Heart left ventricle (tissue), 16 donors: ENCODE measurements at places on chromosomes 13 and 19. TPM values are rescaled to one million over a fixed set of nuclear protein-coding genes. Genes with fewer than 3 reads are reported as not detected.
A peak's percentile ranks its signal among the peaks of the same experiment; 100 is the strongest.

FCGBP gene
- 12.0 TPM for total RNA-seq

OR7C1 gene
- not detected for total RNA-seq

SYCN gene
- not detected for total RNA-seq

SHISA7 gene
- total RNA-seq, result not detected

ZIC2 gene
- total RNA-seq, result not detected

ATCAY gene
- not detected for total RNA-seq

TEX26 gene
- not detected for total RNA-seq

TEX101 gene
- total RNA-seq, result not detected

EID2 gene
- total RNA-seq, result 11.4 TPM

USPL1 gene
- 10.2 TPM for total RNA-seq

ZNF175 gene
- 9.8 TPM for total RNA-seq

MYPOP gene
- 12.7 TPM for total RNA-seq

DNA sequence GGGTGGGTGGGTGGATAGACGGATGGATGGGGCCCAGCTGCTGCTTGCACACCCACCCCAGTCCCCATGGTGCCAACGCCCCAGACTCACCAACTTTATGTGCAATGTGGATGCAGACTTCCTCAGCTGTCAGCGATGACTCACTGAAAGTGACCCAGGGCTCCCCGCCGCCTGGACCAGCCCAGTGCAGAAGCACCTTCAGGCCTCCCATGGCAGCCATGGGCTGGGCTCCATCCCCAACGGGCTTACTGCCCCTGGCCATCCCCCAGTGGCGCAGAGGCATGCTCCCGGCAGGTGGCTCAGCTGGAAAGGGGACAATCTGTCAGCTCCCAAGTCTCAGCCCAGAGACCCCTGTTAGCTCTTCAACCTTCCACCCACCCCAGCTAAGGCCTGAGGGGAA lies 2.2 kb downstream of the TYK2 start:
- H3K4me3 ChIP-seq, result no peak overlapping the region
- H3K4me1 ChIP-seq, result peaks cover 11% of the 10 kb centered on the region
- H3K36me3 ChIP-seq, result peaks cover 30% of the 10 kb centered on the region
- DNase-seq, result no peak
- no peaks in the 10 kb centered on the region for H3K27me3 ChIP-seq

GRCh38 chr19:39937787-39938186 lies 3.4 kb upstream of the FCGBP start:
- H3K27me3 ChIP-seq, result peaks cover 4% of the 10 kb centered on the region
- no peaks in the 10 kb centered on the region for H3K36me3 ChIP-seq
- no peak overlapping the region for H3K27ac ChIP-seq
- no peak for DNase-seq
- no peaks in the 10 kb centered on the region for H3K4me1 ChIP-seq
- H3K4me3 ChIP-seq, result no peak overlapping the region

- no peaks in the 10 kb centered on the region for H3K36me3 ChIP-seq
- DNase-seq, result no peak
- H3K27ac ChIP-seq, result no peak overlapping the region
- peaks cover 9% of the 10 kb centered on the region for H3K4me1 ChIP-seq
- H3K4me3 ChIP-seq, result no peak overlapping the region
Observed at GRCh38 chr19:50729894-50730293, 6.7 kb downstream of the CLEC11A start.

DNA sequence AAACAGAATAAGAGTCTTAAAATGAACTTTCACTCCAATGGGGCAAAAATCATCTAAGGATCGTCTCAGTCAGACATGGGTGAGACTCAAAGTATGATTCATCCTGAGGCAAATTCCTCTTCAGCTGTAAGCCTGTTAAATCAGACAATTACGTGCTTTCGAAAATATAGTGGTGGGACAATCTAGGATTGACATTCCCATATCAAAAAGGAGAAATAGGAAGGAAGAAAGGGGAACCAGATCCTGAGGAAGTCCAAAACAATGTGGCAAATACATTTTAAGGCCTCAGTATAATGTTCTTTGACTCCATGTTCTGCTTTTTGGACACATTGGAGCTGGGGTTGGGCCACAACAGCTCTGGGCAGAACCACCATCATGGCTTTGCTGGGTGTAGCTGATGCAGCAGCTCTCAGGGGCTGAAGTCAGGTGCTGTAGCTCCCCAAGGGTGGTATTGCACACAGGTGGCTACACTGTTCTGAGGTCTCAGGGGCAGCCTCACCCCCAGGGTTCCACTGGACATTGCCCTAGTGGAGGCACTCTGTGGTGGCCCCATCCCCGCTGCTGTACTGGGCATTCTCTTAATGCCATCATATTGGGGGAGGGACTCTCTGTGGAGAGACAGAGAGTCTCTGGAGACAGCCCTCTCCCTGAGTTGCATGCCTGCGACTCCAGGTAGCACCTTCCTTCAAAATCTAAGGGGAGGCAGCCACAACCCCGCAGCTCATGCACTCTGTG lies 5.7 kb upstream of the FPR3 start:
- no peak overlapping the region for H3K4me3 ChIP-seq
- DNase-seq, result no peak
- no peak overlapping the region for H3K27ac ChIP-seq
- H3K36me3 ChIP-seq, result no peaks in the 10 kb centered on the region

DNA sequence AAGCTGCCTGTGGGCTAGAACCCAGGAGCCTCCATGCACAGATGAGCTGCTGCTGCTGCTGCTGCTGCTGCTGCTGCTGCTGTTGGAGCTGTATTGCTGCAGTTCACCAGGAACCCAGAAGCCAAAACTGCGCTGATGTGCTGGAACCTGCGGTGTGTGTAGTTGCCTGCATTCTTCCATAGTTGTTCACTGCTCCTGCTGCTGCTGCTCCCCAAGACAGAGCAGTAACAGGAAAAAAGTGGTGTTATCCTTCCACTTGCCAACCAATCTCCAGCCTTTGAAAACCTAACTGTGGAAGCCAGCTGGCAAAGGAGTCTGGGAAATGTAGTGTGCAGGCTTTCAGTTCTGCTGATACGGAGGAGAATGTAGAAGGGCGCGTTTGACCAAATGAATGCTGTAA lies 37.9 kb downstream of the ARHGAP35 start:
- no peaks in the 10 kb centered on the region for H3K27me3 ChIP-seq
- no peaks in the 10 kb centered on the region for H3K36me3 ChIP-seq
- H3K27ac ChIP-seq, result no peak overlapping the region
- H3K4me1 ChIP-seq, result peaks cover 51% of the 10 kb centered on the region
- DNase-seq, result no peak

DNA sequence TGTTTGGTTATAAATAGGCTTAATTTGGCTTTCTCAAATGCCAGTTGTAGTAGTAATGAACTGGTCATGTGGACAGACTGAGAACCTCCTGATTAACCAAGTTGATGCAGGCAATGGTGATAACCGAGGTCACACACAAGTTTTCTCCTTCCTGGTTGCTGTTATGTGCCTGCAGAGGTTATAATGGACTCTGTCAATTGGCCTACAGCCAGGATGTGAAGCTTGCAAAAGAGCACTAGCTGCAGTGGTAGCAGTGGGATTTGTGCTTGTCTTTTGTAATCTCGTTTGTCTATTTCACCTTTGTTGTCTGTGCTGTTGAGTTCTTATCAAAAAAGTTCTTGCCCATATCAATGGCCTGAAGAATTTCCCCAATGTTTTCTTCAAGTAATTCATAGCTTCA lies 20.6 kb downstream of the OR10H3 start:
- no peaks in the 10 kb centered on the region for H3K36me3 ChIP-seq
- peaks cover 8% of the 10 kb centered on the region for H3K27me3 ChIP-seq
- H3K4me3 ChIP-seq, result no peak overlapping the region
- H3K27ac ChIP-seq, result no peak overlapping the region
- H3K4me1 ChIP-seq, result no peaks in the 10 kb centered on the region

DNA sequence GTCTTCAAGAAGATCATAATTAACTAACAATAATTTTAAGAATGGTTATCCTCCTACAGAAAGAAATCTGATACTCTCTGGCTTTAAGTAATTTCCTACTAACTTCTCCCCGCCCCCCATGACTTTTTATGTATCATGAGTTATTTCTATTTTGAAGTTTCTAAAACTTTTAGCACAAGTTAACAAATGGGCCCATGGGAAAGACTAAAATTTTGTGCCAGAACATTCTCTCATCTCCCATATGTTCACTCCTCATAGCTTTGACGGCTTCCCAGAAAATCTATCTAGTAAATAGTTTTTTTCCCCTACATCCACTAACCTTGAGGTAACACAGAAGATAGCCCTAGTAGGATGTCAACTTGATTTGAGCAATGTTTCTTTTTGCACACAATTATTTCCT lies 148.3 kb downstream of the POSTN start:
- no peak overlapping the region for H3K27ac ChIP-seq
- H3K27me3 ChIP-seq, result no peaks in the 10 kb centered on the region
- no peaks in the 10 kb centered on the region for H3K36me3 ChIP-seq
- H3K4me1 ChIP-seq, result no peaks in the 10 kb centered on the region
- no peak for DNase-seq

- no peak for DNase-seq
- H3K36me3 ChIP-seq, result no peaks in the 10 kb centered on the region
- H3K27me3 ChIP-seq, result no peaks in the 10 kb centered on the region
- peaks cover 27% of the 10 kb centered on the region for H3K4me1 ChIP-seq
- H3K4me3 ChIP-seq, result no peak overlapping the region
Observed at GRCh38 chr19:27748551-27749152, 1464.3 kb downstream of the UQCRFS1 start.

- no peak for DNase-seq
- H3K4me1 ChIP-seq, result no peaks in the 10 kb centered on the region
- peaks cover 22% of the 10 kb centered on the region for H3K27me3 ChIP-seq
- no peaks in the 10 kb centered on the region for H3K36me3 ChIP-seq
Observed at GRCh38 chr19:4295972-4296771, 6.0 kb downstream of the TMIGD2 start.

- no peak for DNase-seq
- peak overlapping the region; percentile 15 for H3K4me3 ChIP-seq
- no peaks in the 10 kb centered on the region for H3K27me3 ChIP-seq
- H3K4me1 ChIP-seq, result peaks cover 5% of the 10 kb centered on the region
- no peaks in the 10 kb centered on the region for H3K36me3 ChIP-seq
- H3K27ac ChIP-seq, result no peak overlapping the region
Observed at GRCh38 chr13:79740991-79741390, 260.0 kb downstream of the NDFIP2 start.

GRCh38 chr19:15418231-15418578 lies 583 bp downstream of the AKAP8L start:
- peaks cover 3% of the 10 kb centered on the region for H3K36me3 ChIP-seq
- peak; percentile 40 for DNase-seq
- peak overlapping the region; percentile 83 for H3K27ac ChIP-seq
- no peaks in the 10 kb centered on the region for H3K27me3 ChIP-seq
- peaks cover 36% of the 10 kb centered on the region for H3K4me1 ChIP-seq

- H3K4me3 ChIP-seq, result no peak overlapping the region
- no peak for DNase-seq
- H3K27me3 ChIP-seq, result no peaks in the 10 kb centered on the region
Observed at GRCh38 chr19:39810424-39810823, 23.5 kb downstream of the DYRK1B start.

GRCh38 chr19:54189145-54189734 lies at the start of gene MBOAT7:
TSS of gene MBOAT7 (minus strand) at chr19:54189580. CDS start at chr19:54188508, 1,072 bp downstream.
- no peaks in the 10 kb centered on the region for H3K27me3 ChIP-seq
- peak within 1 kb of the TSS; percentile 91 for H3K27ac ChIP-seq
- H3K4me1 ChIP-seq, result peaks cover 16% of the 10 kb centered on the region
- no peak for DNase-seq

- H3K4me1 ChIP-seq, result peaks cover 20% of the 10 kb centered on the region
- no peaks in the 10 kb centered on the region for H3K27me3 ChIP-seq
- no peak overlapping the region for H3K27ac ChIP-seq
- H3K4me3 ChIP-seq, result no peak overlapping the region
- peaks cover 7% of the 10 kb centered on the region for H3K36me3 ChIP-seq
Observed at GRCh38 chr19:21314676-21315075, 14.5 kb downstream of the ZNF708 start.

DNA sequence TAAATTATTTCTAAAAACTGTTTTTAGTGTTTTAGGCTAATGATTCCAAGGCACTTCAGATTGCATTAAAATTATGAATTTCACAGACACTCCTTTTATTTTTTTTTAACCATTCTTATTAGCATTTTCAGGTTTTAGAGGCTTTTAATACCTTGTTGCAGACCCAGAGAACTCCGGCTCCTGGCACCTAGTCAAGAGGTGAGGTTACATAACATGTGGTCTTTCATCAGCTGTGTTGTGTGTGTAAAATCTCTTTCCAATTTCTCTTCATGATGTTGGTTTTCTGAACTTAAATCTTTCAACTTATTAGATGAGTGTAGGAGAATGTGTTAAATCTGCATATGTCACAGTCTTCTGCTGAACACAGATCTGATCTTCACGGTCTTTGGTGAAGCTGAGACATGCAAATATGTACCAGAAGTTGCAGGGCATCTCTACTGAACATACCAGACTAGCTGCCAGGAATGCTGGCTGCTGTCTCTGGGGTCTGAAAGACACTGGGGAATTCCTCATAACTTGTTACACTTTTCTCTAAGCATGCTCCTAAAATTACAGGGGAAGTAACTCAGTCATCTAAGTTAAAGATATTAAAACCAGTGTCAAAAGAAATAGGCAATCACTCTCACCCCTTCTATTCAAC lies 1165.3 kb downstream of the EFNB2 start:
- no peaks in the 10 kb centered on the region for H3K27me3 ChIP-seq
- no peaks in the 10 kb centered on the region for H3K4me1 ChIP-seq
- H3K36me3 ChIP-seq, result no peaks in the 10 kb centered on the region
- no peak overlapping the region for H3K4me3 ChIP-seq
- H3K27ac ChIP-seq, result no peak overlapping the region

DNA sequence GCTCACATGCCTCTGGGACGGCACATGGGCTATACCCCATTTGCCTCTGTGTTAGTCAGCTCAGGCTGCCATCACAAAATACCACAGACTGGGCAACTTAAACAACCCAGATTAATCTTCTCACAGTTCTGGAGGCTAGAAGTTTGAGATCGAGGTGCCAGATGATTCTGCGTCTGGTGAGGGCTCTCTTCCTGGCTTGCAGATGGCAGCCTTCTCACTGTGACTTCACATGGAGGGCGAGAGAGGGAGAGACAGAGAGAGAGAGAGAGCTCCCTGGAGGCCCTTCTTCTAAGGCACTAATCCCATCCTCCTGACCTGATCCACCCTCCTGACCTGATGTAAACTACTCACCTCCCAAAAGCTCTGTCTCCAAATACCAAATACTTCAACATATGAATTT lies 55.0 kb downstream of the GPR12 start:
- no peak overlapping the region for H3K27ac ChIP-seq
- DNase-seq, result no peak
- no peaks in the 10 kb centered on the region for H3K4me1 ChIP-seq
- H3K4me3 ChIP-seq, result no peak overlapping the region
- no peaks in the 10 kb centered on the region for H3K36me3 ChIP-seq

GRCh38 chr13:112943309-112944125 lies 25.5 kb upstream of the MCF2L start:
- H3K4me3 ChIP-seq, result peak overlapping the region; percentile 68
- peak overlapping the region; percentile 66 for H3K27ac ChIP-seq
- H3K4me1 ChIP-seq, result no peaks in the 10 kb centered on the region
- peak; percentile 45 for DNase-seq
- H3K36me3 ChIP-seq, result no peaks in the 10 kb centered on the region
- H3K27me3 ChIP-seq, result no peaks in the 10 kb centered on the region

- H3K27me3 ChIP-seq, result peaks cover 30% of the 10 kb centered on the region
- peaks cover 39% of the 10 kb centered on the region for H3K36me3 ChIP-seq
- H3K4me1 ChIP-seq, result no peaks in the 10 kb centered on the region
- H3K4me3 ChIP-seq, result no peak overlapping the region
Observed at GRCh38 chr19:15191982-15192381, 8.8 kb downstream of the NOTCH3 start.

GRCh38 chr19:45202637-45203036 lies 24.1 kb downstream of the BLOC1S3 start:
- H3K27me3 ChIP-seq, result no peaks in the 10 kb centered on the region
- no peak for DNase-seq
- no peaks in the 10 kb centered on the region for H3K36me3 ChIP-seq
- no peaks in the 10 kb centered on the region for H3K4me1 ChIP-seq
- H3K27ac ChIP-seq, result no peak overlapping the region

GRCh38 chr19:18807861-18808331 lies 16.8 kb upstream of the COMP start:
- peak overlapping the region; percentile 52 for H3K27ac ChIP-seq
- DNase-seq, result no peak
- H3K36me3 ChIP-seq, result no peaks in the 10 kb centered on the region
- no peak overlapping the region for H3K4me3 ChIP-seq
- H3K27me3 ChIP-seq, result peaks cover 5% of the 10 kb centered on the region
